ENCODE measurements at places on chromosomes 5 and 9. TPM values are rescaled to one million over a fixed set of nuclear protein-coding genes. Genes with fewer than 3 reads are reported as not detected.
A peak's percentile ranks its signal among the peaks of the same experiment; 100 is the strongest.

DNA sequence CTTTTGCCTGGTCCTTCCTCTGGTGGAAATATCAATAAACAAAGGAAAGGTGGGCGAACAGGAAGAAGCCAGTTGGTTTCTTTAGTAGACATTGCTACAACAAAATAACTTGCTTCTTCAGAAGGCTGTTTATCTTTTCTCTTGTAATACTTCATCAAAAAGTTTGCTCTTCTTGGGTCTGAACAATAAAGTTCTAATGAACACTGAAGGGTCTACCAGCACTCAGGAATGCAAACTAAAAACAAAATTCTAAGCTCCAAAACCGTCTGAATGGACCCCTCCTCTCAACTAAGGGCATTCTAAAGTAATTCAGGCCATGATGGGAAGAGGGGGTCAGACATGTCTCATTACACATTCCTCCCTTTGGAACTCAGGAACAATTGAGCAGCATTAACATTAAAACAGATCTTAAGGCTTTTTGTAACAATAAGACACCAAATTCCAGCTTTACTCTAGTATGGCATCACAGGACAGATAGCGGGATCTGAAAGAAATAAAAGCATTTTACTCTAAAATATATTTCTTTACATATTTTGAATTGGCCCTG is 2.3 kb downstream of the TBCA start:
- H3K36me3 ChIP-seq, result peaks cover 15% of the 10 kb centered on the region
- peak overlapping the region; percentile 67 for H3K4me3 ChIP-seq
- H3K4me1 ChIP-seq, result peaks cover 61% of the 10 kb centered on the region
- no peak for DNase-seq
- no peak overlapping the region for H3K27ac ChIP-seq

OTP gene
- not detected for total RNA-seq

GRCh38 chr9:83422527-83422926 is 115.7 kb downstream of the FRMD3 start:
- no peak overlapping the region for H3K4me3 ChIP-seq
- no peaks in the 10 kb centered on the region for H3K36me3 ChIP-seq

MRPS27 gene
- total RNA-seq, result 76.1 TPM

Data from psoas muscle (tissue), 8 donors.